ENCODE measurements at places on chromosomes 7 and 10.
A peak's percentile ranks its signal among the peaks of the same experiment; 100 is the strongest.

- no peak for DNase-seq
These were observed 106.8 kb upstream of the PDCD4 start for GRCh38 chr10:110764793-110765512.

DNA sequence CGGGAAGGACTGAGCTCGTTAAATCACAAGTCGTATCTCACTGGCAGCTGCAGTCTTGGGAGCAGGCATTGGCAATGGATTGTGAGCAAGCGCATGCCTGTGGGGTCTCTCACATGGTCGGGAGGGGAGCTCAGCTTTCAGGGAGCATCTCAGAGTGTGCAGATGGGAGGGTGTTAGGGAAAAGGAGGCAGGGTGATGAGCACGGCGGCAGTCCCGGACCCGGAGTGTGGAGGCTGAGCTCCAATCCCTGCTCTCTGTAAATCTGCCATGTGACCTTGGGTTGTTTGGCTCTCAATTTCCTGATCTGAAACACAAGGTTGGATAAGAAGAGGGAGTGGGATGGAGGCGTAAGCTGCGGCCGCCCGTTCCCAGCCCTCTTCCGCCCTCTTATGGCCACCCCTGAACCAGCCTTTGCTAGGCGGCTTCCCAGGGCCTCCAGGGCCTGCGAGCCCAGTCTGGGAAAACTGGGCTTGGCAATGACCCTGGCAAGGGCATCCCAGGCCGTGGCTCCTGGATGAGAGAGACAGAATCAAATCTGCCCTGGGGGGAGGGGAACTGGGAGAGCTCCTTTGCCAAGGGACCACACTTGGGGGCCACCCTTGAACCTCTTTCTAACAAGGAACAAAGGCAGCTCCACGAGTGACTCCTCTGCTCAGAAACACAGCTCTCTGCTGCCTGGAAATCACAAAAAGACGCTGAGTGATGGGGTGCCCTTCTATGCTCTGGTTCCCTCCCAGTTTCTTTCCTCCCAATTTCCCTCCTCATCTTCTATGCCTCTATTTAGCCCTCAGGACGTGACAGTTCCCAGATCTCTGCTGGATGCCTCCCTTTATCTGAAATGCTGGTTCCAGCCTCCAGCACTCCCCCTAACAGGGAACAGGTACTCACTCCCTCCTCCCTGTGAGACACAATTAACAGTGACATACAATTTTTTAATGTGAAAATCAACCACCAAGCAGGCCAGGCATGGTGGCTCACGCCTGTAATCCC lies 41.7 kb upstream of the LOXL4 start:
- peak; percentile 55 for DNase-seq

DNA sequence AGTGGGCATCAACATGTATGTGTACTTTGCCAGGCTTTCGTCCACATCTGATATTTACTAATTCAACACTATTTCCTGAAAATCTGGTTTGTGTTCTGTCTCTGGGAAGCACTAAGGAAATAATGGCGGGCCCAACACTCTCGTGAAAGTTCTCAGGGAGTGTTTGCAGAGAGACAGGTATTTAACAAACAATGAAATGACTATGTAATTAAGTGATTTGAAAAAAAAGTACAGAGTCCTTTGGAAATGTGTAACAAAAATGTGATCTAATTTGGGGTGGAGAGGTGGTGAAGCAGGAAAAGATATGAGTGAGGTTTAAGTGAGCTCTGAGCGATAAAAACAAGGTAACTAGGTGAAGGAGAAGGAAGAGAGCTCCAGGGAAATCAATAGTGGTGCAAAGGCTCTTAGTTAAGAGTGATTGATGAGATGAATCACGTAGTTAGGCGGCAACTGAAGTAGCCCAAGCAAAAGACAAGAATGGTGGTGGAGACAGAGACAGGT lies 95.3 kb upstream of the DNAJB12 start:
- no peak for DNase-seq

DNA sequence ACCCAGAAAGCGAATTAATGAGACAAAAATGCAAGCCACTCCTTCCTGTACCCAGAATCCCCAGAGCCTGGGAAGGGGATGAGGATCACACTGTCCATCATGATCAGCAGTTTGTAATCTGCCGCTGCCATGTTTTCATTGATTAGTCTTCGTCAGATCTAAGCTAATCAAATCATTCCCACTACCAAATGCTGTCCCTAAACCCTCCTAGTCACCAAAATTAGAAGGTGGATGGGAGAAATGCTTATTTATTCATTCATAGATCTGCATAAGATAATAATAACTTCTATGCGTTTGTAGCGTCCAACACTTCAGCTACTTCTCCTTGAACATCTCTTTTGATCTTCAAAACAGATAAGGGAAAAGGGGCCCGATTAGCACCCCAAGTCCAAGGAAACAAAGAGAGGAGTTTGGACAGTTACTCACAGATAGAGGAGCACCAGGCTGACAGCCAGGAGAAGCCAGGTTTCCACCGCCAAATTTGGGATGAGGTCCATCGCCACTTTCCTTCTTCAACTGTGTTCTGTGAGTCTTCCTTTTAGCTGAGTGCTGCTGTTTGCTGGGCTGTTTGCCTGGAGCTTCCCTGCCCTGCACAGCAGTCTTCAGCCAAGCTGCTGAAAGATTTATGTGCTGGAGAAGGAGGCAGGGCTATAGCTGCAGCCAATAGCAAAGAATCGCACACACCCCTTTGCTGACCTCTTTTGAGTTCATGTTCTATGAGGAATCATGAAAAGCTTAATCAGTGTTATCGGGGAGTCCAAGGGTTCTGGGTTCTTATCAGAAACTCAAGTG lies at the start of gene CYP3A5:
Gene CYP3A5, minus strand, starts transcription at position 597 of the 792 bp plus-strand sequence. Its CDS starts 100 bp downstream, at position 497.
- DNase-seq, result no peak

- no peak for DNase-seq
These were observed 21.1 kb downstream of the HNRNPA2B1 start for GRCh38 chr7:26179422-26179821.

- no peak for DNase-seq
These were observed 349.5 kb downstream of the SEMA3D start for GRCh38 chr7:84837405-84837804.

All from occipital lobe (tissue), 3 donors.